SJSA1 (cell line): ENCODE measurements at places on chromosomes 3 and 15.

GRCh38 chr15:56244038-56244810, 545 bp upstream of the RFX7 start:
- DNase-seq, result peak; percentile 66

DNA sequence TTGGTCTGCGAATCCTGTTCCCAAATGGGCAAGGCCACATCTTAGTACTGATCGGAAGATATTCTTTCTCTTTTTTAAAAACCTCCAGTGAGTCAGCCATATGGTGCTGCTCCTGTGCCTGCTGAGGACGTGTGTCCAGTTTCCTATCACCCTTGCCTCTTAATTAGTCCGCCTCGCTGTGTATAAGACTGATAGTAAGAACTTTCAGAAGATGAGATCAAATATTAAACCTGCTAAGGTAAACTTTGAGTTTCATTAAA, 612 bp downstream of the UBA5 start:
- DNase-seq, result no peak

DNA sequence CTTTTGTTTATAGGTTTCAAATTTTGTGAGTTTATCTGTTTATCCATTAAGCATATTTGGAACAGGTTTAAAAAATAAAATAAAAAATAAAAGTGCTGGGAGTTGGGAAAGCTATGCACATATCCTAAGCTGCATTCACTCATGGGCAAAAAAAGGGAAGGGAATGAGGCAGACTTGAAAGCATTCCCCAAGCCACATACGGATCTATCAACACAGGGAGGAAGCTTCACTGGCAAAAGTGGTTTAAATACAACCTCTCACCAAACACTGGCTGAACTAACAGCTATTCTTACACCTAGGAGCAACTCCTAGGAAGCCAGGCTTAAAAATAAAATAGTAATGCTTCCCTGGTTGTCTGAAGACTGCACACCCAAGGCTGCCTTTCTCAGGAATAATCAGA, 101.2 kb downstream of the PCCB start:
- DNase-seq, result no peak

GRCh38 chr3:5754602-5755001, 567.1 kb downstream of the EDEM1 start:
- peak; percentile 60 for DNase-seq

GRCh38 chr3:11716573-11717290, 73.0 kb upstream of the VGLL4 start:
- DNase-seq, result peak; percentile 4
